ENCODE measurements at places on chromosomes 3 and 15.

DNA sequence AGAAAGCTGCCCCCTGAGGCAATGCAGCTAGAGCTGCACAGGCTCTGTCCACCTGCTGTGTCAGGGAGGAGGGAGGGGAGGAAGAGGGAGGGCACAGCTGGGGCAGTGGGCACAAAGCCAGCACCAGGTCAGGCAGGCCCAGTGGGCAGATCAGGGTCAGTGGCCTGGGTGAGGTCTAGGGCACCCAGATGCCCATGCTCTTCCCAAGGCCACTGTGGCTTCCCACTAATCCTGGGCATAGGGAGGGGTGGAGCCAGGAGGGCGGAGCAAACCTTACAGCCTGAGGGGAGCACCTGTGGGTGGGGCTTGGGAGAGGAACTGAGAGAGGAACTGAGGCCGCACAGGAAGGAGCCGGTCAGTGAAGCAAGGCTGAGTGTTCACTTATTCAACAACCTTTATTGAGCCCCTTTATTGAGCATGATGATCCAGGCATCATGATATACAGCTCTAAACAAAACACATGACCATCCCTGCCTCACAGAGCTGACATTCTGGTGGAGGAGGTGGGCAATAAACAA, 55.0 kb downstream of the RHCG start:
- no peak for DNase-seq

GRCh38 chr15:77630956-77631744, 1.6 kb downstream of the LINGO1 start:
- DNase-seq = no peak

GRCh38 chr3:97957617-97958311, 14.5 kb downstream of the RIOX2 start:
- no peak for DNase-seq

DNA sequence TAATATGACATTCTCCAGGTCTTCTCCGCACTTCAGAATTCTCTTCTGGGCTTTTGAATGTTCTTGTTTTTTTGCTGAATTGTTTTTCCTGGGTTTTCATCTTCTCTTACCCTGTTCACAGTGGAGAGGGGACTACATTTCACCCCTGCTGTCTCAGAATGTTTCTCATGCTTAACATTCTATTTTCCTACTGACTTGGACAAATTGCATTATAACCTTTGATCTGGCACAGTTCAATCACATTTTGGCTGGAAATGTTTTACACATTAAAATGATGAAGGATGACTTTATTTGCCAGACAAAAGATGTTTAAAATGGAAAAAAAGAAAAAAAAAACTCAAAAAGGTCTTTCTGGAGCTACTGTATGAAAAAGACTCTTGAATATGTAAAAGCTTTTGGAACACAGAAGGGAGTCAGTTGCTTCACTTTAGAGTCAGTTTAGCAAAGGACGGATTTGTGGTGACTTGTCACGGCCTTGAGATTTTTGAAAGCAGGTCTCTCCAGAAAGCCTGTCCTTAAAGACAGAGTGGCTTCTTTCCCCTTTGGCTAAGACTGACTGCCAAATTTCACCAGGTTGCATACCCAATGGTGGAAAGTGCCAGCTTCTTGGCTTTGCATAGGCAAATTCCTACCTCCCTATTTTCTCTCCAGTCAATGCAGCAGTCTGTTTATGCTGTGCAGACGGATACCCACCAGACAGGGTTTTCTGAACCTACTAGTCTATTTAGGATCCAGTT, 401.0 kb upstream of the TBL1XR1 start:
- no peak for DNase-seq

GRCh38 chr15:70783610-70784022, 20.3 kb upstream of the UACA start:
- DNase-seq = no peak

DNA sequence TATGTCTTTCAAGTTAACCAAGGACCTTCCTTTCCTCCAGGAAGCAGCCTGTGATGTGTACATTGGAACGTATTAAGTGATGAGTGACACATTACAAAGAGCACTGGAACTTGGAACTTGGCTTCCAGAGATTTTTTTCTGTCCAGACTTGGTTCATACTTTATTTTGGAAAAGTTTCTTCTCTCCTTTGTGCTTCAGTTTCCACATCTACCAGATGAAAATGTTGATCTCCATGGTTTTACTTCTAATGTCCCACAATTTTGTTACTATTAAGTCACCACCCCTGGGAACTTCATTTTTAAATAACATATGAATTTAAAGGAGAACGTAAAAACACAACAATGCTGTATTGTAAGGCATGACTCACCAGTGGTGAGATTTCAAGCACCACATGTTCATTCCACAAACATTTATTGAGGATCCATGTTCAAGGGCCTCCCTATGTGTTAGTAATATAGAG, 290.7 kb upstream of the LMCD1 start:
- DNase-seq = no peak

GRCh38 chr3:113271189-113271588, 59.8 kb downstream of the BOC start:
- DNase-seq = no peak

Data from stimulated activated CD4-positive, alpha-beta T cell treated with anti-CD3 and anti-CD28 coated beads, TNF-alpha, amount 100 ng/mL, for 24 hours (primary cell).